ENCODE measurements at places on chromosomes 1 and 21. TPM values are rescaled to one million over a fixed set of nuclear protein-coding genes. Genes with fewer than 3 reads are reported as not detected.

CD53 gene
- total RNA-seq, result not detected

PLA2G2D gene
- total RNA-seq, result not detected

SH3BP5L gene
- total RNA-seq, result 24.0 TPM

SUMO3 gene
- 92.6 TPM for total RNA-seq

NBPF4 gene
- total RNA-seq, result not detected

HES5 gene
- not detected for total RNA-seq
